Right ventricle myocardium superior (tissue), 1 donor: ENCODE measurements at places on chromosomes 7 and 10.

GRCh38 chr7:143085109-143085508 lies 33.0 kb downstream of the OR6V1 start:
- DNase-seq = no peak

DNA sequence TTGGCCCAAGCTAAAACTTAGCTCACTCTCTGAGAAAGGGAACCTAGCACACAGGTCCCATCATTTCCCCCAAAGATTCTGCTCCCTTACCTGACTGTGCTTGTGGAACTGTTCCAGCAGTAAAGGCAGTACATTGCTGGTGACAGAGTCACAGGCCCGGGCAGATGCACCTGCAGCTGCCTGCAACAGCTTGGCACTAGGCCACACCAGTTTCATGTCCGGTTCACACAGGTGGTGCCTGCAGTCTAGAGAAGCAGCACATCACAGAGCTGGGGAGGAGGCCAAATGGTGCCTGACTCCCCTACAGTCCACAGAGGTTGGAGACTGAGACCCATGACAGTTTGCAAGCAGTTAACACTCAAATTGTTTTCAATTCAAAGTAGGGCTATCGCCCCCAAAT lies 22.2 kb downstream of the ZDHHC16 start:
- no peak for DNase-seq

- DNase-seq = no peak
Measured at GRCh38 chr10:81108516-81109199, 571.0 kb downstream of the SH2D4B start.

DNA sequence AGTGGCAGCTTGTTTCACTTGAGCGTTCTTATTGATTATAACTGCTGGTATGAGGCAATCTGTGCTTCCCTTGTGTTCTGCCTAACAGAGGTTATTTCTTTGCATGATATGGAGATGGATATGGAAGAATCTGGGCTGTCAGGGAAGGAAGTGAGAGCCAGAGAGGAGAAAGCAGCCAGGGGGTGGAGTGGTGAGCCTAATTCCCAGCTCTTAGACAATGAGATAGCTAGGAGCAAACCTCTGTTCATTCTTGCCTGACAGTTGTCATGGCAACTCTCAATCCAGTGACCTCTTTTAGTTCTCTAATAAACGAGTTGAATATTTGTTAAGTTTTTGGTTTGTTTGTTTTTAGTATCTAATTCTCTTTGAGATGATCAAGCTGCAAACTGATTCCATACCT lies 214.3 kb downstream of the NRG3 start:
- DNase-seq = no peak

GRCh38 chr7:44278451-44279161 lies 46.8 kb downstream of the CAMK2B start:
- DNase-seq = no peak

- DNase-seq = no peak
Measured at GRCh38 chr10:122642726-122643605, 56.7 kb downstream of the C10orf120 start.

GRCh38 chr10:86373828-86374227 lies 7.2 kb upstream of the GRID1 start:
- DNase-seq = no peak

GRCh38 chr10:78433766-78434535 lies 400.3 kb downstream of the RPS24 start:
- peak; percentile 51 for DNase-seq
